ENCODE measurements at places on chromosomes 2 and 18.

- no peak for DNase-seq
Measured at GRCh38 chr2:112980537-112980936, 2.7 kb downstream of the IL36G start.

DNA sequence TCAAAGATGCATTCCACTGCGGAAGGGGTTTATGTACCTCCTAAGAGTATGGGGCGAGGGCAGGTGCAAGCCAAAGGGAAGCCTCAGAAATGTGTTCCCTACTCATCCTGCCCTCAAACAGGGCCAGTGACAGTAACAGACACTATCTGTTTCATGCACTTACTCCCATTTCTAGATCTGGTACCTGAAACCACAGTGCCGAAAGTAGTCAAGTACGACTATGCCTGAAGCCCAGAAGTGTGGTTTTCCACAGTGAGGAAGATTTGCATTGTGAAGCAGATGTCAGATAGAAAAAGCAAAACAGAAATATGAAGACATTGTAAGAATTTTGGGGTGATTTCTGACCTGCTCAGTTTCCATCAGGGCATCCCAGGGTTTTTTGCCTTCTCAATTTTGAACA, 748.7 kb downstream of the RNF144A start:
- no peak for DNase-seq

DNA sequence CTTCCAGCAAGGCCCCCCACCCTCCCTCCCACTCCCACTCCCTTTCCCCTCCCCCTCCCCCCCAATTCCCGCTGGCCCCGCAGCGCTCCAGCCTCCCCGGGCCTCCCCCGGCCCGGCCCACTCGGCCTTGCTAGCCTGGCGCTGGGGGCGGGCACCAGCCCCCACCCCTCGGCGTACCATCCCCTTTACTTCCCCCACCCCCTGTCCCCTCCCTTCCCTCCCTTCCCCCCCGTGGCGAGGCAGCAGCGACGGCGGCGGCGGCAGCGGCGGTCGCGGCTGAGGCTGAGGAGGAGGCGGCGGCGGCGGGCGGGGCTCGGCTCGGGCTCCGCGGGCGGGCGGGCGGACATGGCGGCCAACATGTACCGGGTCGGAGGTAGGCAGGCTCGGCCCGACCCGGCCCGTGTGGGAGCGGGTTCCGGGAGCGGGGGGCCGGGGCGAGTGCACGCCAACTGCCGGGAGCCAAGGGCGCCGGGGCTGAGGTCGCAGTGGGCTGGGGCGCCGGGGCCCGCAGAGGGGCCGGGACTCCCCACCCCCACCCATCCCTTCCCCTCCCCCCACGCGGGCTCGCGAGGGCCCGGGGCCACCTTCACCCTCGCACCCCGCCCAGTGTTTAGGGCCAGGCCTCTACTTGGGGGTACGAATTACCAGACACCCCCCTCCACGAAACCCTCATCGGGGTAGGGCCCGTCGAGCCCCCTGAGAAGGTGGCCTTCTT, at the start of gene MTA3:
TSS of gene MTA3 (plus strand) at position 232 of the 715 bp plus-strand sequence. CDS start at position 346, 114 bp downstream.
- DNase-seq, result peak; percentile 27

DNA sequence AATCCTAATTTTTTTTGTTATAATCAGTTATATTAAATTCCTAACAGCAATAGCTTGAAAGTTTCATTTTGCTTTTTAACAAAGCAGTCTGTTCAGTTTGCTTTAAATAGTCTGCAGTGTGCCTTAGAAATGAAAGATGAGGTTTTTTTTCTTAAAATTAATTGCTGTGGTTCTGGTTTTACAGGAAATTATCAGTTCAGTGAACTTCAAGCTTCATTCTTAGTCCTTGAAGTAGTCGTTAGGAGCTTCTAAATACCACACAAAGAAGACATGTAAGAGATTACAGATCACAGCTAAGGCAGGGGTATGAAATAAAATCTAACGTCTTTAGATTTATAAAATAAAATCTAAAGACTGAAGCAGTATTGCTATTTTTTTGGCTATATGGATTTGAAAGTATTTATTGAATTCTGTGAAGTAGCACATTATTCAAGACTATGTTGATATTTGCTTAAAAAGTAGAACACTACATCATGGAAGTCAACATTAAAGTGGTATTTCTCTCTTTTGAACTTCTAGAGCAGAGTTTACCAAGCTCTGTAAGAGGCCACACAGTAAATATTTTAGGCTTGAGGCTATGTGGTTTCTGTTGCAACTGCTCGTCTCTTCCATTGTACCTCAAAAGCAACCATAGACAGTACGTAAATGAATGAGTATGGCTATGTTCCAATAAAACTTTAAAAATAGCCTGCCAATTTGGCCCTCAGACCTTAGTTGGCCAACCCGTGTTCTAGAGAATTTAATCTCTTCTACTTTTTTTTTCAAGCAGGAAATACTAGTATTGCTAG, 81.5 kb upstream of the STON1 start:
- peak; percentile 87 for DNase-seq
